ENCODE measurements at places on chromosomes 3 and 15.

DNA sequence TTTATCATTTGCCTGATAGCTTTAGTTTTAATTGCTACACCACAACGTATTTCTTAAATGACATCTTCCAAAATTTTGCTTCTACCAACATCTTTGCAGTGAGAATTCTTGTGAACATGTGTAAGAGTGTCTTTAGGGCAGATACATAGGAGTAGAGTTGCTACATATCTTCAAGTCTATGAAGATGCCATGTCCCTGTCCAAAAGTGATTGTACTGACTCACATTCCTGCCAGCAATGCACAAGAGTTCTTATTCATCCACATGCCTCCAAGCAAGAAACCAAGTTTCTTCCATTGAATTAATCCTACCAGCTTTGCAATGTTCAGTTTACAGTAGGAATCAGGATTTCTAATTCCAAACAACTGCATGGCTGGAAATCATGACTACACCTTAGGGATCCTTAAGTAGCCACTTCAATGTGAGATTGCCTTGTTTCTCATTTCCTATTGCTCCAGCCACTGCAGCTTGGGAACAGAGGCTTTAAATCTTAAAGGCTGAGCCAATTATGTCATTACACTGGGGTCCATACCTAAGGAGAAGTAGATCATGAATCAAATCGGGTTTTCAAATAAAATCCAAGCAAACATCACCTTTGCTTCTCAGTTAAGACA, 44.5 kb downstream of the BCL2L10 start:
- no peak for DNase-seq

GRCh38 chr3:122824465-122825381, 29.9 kb downstream of the SLC49A4 start:
- no peak for DNase-seq

GRCh38 chr3:39086144-39086543, 21.3 kb downstream of the GORASP1 start:
- DNase-seq, result no peak

DNA sequence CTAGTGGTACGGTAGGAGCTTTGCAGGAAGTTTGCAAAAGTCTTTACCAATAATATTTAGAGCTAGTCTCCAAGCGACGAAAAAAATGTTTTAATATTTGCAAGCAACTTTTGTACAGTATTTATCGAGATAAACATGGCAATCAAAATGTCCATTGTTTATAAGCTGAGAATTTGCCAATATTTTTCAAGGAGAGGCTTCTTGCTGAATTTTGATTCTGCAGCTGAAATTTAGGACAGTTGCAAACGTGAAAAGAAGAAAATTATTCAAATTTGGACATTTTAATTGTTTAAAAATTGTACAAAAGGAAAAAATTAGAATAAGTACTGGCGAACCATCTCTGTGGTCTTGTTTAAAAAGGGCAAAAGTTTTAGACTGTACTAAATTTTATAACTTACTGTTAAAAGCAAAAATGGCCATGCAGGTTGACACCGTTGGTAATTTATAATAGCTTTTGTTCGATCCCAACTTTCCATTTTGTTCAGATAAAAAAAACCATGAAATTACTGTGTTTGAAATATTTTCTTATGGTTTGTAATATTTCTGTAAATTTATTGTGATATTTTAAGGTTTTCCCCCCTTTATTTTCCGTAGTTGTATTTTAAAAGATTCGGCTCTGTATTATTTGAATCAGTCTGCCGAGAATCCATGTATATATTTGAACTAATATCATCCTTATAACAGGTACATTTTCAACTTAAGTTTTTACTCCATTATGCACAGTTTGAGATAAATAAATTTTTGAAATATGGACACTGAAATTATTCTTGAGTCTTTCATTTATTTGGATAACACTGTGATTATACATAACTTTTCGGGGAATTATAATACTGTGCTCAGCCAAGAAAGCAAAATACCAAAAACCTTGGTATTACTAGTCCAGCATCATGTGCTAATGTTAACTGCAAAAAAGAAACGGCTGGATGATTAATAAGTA, 2.2 kb downstream of the SOX2 start:
- DNase-seq, result no peak

DNA sequence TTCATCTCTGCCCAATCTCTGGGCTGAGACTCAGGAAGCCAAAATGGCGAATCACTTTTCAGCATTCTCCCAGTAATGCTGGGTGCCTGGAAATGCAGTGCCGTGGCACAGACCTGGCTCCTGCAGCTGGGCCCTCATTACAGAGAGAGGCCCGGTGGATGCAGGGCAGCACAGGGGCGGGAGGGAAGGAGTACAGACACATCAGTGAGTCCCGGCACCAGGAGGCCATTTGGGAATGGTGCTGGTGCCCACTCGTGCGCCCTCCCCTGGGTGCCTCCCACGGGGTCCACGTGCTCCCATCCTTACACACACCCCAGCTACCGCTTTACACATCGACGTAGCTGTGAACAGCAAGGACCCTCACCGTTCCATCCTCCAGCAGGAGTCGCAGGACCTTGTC, 13.2 kb downstream of the MYO5C start:
- DNase-seq, result no peak

GRCh38 chr3:160643994-160644393, 33.0 kb upstream of the ARL14 start:
- DNase-seq, result no peak

- peak; percentile 24 for DNase-seq
Observed at GRCh38 chr15:68843425-68844311, 23.0 kb upstream of the ANP32A start.
